ENCODE measurements at places on chromosomes 3 and 15.

- no peak for DNase-seq
Observed at GRCh38 chr15:57920911-57921310, 144.6 kb downstream of the ALDH1A2 start.

GRCh38 chr15:69781411-69782125 lies 316.1 kb downstream of the TLE3 start:
- DNase-seq = no peak

DNA sequence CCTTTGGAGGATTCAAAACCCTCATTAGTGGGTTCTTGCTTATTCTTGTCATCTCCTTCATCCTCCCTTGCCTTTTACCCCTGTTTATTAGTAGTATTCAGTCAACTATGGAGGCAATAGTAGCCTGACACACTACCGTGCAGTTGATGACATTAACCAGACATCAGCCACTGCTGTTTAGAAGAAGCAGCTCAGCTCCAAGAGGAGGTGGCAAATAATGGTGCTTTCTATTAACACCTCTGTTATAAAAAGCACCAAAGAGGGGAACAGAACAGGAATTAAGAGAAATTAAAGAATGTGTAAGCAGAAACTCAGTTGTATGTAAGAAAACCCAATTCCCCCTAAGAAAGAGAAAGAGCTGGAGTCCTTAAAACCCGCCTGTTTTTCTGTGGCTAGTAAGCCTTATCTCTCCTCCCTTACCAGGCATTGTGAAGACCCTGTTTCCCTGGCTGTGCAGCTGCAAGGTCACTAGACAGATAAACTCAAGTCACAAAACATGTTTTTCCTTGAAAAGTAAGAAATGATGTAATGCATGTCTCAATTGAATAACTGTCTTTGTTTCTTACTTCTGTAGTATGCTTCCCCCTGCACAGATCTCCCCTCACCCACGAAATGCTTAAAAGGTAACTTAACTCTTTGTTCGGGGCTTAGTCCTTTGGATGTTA lies 21.2 kb downstream of the CCR4 start:
- DNase-seq = no peak

- DNase-seq = no peak
Observed at GRCh38 chr3:128813097-128813496, 66.3 kb upstream of the ACAD9 start.

GRCh38 chr3:183178833-183179549 lies 16.5 kb upstream of the LAMP3 start:
- DNase-seq = peak; percentile 23

DNA sequence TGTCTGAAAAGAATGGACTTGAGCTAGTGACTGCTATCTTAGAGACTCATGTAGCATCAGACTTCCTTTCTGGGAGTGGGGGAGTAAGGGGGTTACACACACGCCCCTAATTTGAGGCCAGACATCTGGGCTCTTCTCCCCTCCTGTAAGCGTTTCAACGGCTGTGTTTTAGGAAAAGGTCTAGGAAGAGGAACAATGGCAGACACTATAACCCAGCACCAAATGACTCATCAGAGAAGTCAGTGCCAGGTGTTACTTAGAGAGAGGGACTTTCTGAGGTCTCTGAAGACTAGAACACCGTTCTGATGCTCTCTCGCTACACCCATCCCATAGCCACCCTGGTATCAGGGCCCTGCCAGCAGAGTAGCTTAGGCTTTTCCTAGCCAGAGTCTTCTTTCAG lies 65.5 kb downstream of the SSUH2 start:
- no peak for DNase-seq

DNA sequence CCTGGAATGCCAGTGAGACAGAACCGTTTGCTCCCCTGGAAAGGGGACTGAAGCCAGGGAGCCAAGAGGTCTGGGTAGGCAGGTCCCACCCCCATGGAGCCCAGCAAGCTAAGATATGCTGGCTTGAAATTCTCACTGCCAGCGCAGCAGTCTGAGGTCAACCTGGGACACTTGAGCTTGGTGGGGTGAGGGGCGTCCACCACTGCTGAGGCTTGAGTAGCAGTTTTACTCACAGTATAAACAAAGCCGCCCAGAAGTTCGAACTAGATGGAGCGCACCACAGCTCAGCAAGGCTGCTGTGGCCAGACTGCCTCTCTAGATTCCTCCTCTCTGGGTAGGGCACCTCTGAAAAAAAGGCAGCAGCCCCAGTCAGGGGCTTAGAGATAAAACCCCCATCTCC lies 33.6 kb downstream of the CEP70 start:
- no peak for DNase-seq

DNA sequence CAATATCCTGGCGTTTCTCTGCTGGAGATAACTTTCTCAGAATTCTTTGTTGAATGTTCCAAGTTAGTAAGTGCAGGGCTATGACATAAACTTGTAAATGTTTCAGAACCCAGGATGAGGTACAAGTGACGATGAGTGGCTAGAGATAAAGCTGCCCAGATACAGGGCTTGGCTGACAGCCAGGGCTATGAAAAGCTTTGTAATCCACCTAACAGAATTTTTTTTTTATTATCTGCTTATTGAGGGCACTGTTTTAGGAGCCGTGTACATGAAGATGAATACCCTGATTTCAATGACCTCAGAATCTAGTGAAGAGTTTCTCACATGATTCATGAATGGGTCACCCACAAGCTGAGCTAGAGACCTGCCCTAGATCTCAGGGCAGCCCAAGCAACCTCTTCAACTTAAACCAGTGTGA lies 431.4 kb downstream of the DIPK2A start:
- DNase-seq = peak; percentile 45

DNA sequence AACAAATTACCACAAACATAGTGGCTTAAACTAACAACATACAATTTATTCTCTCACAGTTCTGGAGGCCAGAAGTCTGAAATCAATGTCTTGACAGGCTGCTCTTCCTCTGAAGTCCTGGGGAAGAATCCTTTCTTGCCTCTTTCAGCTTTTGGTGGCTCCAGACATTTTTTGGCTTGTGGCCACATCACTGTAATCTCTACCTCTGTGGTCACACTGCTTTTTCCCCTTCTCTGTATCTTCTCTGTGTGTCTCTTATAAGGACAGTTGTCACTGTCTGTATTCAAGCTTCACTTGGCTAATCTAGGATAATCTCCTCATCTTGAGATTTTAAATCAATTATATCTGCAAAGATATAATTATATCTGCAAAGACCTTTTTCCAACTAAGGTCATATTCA lies 80.3 kb upstream of the ABHD2 start:
- no peak for DNase-seq

GRCh38 chr3:22713936-22714335 lies 489.2 kb upstream of the UBE2E2 start:
- peak; percentile 40 for DNase-seq

- DNase-seq = no peak
Observed at GRCh38 chr15:61879219-61879618, 181.0 kb downstream of the VPS13C start.

DNA sequence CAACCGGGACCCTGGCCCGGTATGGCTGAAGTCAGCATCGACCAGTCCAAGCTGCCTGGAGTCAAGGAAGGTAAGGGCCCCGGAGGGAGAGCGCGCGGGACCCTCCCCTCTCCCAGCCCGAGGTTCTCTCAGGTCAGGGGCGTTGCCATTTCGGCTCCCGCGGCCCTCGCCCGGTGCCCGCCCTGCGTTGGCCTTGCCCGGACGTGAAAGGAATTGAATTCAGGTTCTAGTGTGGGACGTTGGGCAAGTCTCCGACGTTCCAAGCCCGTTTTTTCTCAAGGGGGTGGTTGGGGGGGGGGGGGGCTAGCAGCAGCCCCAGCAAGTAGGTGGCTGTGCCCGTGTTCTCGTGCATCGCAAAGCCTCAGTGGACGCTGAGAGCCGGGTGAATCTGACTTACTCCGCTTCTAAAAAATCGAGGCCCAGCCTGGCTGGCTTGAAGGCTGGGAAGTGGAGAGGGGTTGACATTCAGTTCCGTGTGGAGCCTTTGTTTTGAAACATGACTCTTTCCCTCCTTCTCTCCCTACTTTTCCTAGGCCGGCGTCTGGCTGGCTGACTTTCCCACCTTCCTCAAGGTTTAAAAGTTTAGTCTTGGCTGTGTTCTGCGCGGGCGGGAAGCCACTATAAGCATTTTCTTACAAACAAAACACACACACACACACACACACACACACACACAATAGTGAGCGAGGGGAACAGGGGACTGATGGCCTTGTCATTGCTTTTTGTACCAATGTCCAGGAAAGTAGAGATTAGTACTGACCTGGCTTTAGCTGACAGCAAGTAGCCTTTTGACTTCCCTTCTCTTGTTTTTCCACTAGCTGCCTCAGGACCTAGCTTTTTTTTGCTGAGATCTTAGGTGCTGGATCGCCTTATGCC lies at the start of gene UTS2B:
Gene UTS2B (minus strand): TSS at position 873 of the 876 bp plus-strand sequence. CDS start 48,337 bp downstream, outside the sequence.
- DNase-seq = peak; percentile 70

DNA sequence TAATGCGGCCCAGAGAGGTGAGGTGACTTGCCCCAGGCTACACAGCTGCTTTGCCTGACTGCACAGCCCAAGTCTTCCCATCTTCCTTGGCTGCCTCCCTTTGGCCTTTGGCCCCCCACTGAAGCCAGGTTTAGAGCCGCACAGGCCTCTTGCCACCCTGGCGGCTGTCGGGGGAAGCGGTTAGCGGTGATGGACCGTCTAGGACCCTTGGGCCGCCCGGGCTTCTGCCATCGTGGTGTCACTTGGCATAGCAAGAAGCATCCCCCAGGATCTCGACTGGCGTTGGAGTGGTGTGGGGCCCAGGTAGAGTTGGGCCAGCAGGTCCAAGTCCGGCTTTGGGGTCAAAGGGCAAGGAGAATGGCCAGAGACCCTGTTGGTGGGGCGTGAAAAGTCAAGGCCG lies 61.0 kb downstream of the LINGO1 start:
- no peak for DNase-seq

GRCh38 chr15:40243126-40243810 lies 4.4 kb downstream of the PAK6 start:
- DNase-seq = no peak

DNA sequence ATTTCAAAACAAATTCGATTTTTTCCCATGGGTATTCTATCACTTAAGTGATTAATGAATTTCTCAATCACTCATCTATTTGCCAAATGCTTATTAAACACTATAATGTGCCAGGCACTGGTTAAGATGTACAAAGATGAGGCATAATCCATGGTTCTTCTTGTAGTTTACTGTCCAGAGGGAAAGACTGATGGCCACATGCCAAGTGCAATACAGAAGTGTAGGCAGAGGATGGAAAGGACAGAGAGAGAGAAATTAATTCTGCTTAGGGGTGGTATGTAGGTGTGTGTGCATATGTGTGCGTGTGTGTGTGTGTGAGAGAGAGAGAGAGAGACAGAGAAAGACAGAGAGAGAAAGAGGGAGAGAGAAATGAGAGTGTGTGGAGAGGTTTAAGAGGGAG lies 120.8 kb upstream of the CCNL1 start:
- peak; percentile 39 for DNase-seq

DNA sequence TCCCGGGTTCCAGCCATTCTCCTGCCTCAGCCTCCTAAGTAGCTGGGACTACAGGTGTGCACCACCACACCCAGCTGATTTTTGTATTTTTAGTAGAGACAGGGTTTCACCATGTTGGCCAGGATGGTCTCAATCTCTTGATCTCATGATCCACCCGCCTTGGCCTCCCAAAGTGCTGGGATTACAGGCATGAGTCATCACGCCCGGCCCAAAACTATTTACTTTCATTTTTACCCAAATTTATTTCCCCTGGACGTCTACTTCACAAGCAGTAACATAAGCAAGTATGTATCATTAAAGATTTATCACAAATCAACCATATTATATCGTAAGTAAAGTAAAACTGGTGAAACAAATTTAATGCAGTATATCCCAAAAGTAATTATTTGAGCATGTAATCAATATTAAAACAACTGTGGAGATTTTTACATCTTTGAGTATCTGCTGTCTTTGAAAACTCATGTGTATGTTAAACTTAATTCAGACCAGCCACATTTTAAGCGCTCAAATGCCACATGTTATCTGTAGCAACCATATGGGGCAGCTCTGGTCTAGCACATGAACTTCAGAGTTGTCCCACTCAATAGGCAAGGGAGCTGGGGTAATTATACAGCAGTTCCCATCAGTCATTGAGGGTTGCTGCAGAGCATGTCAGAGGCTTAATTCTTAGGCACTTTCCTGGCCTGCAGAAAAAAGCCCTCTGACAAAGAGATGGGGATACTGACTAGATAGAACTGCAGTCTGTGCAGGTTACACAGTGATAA lies 185.7 kb upstream of the CTDSPL start:
- no peak for DNase-seq

DNA sequence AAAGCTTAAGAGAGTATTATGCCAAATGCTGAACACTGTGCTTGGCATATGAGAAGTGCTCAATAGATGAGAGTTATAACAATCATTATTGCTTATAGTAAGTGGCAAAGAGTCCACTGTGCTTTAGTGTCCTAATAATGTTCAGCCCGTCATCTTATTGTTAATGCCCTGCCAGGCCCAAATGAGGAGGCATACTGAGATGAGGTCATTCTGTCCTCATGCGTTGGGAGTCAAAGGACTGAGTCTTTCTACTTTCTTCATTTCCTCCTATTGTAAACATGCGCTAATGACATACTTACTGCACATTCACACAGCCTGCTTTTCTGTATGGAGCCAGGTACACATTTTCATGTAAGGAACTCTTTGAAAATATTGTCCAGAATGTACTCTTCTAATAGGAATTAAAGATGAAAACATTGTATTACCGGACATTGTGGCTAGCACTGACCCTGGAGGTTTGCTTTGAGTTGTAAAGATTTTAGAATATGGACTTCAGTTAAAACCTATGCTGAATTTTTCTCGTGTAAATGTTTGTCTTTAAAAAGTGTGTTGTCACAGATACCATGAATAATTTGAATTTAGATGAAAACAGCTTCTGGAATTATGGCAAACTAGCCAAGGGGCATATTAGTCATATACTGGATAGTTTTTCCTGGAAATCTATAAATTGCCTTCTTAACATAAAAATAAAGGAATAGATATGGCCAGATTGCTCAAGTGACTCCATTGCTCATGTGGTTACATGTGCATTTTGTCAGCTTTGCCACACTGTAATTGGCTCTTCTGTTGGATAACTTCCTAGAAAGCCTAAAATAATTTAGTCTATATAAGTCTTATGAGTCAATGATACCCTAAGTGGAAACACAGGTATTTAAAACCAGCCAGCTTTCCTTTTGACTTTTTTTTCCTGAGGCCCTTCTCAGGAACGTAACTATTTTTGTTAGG lies 38.3 kb downstream of the KBTBD12 start:
- DNase-seq = peak; percentile 81
